AG10803 (cell line): ENCODE measurements at places on chromosomes 4 and X.

GRCh38 chrX:134821370-134821769 lies 163.1 kb upstream of the PLAC1 start:
- peak; percentile 70 for DNase-seq

DNA sequence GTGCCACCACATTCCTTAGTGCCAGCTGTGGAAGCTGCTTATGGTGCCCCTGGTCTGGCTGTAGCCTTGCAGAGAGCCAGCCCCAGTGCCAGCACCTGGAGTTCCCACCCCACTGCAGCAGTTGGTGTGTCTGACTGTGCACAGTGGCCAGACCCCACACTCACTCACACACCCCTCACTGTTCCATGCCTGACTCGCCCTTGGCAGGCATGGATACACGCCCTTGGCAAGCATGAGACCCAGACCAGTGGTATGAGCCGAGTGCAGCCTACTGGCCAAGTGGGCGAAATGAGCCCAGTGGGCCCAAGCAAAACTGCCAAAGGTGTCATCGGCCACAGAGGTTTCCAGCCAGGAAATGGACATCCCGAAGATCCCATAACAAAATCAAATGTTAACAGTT lies 27.4 kb downstream of the NAA11 start:
- DNase-seq, result no peak

DNA sequence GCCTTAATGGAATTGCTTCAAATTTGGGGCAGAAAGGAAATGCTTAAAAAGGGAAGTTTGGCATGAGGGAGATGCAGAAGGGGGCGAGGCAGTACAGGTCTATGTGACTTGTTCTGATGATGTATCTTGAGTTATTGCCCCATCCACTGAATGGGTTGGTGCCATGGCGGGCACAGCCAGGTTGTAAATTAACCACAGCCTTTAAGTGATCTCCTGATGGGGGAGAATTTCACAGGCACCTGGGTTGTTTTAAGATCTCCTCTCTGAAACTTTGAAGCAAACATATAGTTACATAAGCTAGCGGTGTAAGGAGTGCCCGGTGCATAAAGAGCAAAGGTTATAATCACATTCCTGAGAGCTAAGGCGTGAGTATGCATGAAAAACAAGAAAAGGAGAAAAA lies 37.0 kb downstream of the NPY5R start:
- no peak for DNase-seq

DNA sequence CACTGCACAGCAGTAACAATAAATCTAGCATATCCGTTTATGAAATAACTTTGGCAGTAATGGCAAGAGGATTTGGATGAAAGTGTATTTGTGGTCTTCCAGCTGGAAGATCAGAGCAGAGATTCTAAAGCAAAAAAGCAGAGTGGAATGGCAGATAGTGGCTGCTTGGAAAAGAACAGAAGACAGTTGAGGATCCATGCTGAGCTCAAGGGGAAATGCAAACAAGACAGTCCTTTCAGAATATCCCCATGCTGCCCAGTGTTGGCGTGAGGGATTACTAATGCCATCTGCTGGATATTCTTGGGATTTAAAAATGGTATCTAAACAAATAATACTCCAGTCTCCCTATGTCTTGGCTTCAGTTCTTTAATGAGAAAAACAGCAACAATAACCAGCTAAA lies 629.1 kb upstream of the ATOH1 start:
- DNase-seq, result peak; percentile 26

DNA sequence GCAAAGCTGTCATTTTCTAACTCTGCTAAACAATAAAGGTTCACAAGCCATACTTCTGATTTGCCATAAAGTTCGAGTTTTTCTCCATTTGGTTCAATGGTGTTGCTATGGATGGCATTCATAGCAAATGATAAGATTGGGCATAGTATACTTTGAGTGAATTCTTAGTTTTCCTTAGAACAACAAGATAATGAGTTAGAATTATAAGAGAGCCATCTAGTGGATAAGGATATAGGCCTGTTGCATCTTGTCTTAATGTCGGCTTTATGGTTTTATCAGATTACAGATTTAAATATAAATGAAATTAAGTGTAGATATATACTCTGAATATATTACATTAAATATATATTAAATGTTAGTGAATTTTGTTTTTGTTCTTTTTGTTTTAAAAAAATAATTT lies 644.6 kb downstream of the IL1RAPL1 start:
- no peak for DNase-seq

DNA sequence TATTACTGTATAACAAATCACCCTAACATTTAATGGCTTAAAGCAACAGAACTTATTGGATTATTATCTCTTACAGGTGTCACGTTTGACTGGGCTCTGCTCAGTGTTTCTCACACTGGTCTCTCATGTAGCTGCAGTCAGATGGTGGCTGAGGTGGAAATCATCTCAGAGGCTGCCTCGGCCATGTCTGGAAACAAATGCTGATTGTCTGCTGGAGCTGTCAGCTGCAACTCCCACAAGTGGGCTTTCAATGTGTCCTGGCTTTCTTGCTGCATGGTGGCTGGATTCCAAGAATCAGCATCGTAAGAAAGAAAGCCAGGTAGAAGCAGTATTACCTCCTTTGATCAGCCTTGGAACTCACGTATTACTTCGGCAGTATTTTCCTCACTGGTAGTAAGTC lies 277.6 kb downstream of the SPANXN1 start:
- no peak for DNase-seq
